ENCODE measurements at places on chromosomes 2 and 18. TPM values are rescaled to one million over a fixed set of nuclear protein-coding genes. Genes with fewer than 3 reads are reported as not detected.

Gene ARHGEF33
- total RNA-seq, result 0.29 TPM

Gene TDRD15
- not detected for total RNA-seq

Gene NAB1
- 33.7 TPM for total RNA-seq

Gene IGFBP5
- total RNA-seq, result 474 TPM

Gene NETO1
- 0.17 TPM for total RNA-seq

Gene TSPYL6
- under 0.01 TPM for total RNA-seq

Gene PID1
- 21.1 TPM for total RNA-seq

Gene UGT1A5
- total RNA-seq, result not detected

Gene CENPA
- total RNA-seq, result 21.4 TPM

Gene SLC35F5
- total RNA-seq, result 144 TPM

Gene ZNF892
- 7.9 TPM for total RNA-seq

Gene SERPINB4
- total RNA-seq, result not detected

Gene CIB4
- total RNA-seq, result not detected

Data from smooth muscle cell of trachea (primary cell).